ENCODE measurements at places on chromosomes 16 and 17.

DNA sequence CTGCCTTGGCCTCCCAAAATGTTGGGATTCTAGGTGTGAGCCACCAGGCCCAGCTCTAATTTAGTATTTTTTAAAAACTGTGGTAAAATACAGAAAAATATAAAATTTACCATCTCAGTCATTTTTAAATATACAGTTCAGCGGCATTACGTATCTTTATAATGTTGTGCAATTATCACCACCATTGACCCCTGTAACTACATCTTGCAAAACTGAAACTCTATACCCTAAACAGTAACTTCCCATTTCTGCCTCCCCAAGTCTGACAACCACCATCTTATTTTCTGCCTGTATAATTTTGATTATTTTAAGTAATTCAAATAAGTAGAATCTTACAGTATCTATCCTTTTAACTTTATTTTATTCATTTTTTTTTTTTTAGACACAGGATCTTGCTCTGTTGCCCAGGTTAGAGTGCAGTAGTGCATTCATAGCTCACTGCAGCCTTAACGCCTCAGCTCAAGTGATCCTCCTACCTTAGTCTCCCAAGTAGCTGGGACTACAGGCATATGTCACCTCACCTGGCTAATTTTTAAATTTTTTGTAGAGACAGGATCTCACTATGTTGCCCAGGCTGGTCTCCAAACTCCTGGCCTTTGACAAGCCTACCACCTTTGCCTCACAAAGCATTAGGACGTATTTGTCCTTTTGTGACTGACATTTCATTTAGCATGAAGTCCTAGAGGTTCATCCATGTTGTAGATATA lies 10.9 kb upstream of the GGA2 start:
- DNase-seq: no peak

GRCh38 chr16:67703626-67704025 lies 15.5 kb downstream of the GFOD2 start:
- DNase-seq: no peak

GRCh38 chr16:17641990-17642389 lies 171.2 kb upstream of the XYLT1 start:
- DNase-seq: no peak

DNA sequence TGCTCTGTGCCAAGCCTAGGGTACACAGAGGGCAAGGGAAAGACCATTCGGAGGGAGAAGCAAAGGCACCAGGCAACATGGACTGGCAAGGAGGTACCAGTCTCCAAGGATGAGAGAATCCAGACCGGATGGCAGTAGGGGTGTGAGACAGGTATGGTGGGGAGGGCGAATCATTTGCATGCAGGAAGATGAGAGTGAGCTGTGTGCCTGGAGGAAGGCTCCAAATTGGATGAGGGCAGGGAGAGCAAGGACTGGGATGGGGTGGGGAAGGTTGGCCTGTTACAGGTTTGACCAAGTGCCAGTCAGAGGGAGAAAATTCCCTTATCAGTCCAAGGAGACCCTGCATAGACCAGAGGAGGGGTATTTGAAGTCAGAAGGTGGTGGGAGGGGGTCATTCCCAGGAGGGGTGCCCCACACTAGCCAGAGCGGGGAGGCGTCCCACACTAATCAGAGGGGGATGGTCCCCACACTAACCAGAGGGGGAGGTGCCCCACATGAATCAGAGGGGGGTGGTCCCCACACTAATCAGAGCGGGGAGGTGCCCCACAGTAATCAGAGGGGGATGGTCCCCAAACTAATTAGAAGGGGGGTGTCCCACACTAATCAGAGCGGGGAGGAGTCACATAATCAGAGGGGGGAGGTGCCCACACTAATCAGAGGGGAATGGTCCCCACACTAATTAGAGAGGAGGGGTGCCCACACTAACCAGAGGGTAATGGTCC lies 737 bp downstream of the CANT1 start:
- DNase-seq: no peak

DNA sequence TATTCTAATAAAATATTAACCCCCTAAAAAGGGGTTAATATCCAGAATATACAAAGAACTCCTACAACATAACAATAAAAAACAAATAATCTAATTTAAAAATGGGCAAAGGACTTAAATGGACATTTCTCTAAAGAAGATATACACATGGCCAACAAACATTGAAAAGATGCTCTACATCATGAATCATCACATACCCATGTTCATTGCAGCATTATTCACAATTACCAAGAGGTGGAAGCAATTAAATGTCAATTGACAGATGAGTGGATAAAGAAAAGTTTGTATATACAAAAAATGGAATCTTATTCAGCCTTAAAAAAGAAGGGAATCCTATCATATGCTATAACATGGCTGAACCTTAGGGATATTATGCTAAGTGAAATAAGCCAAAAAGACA lies 36.8 kb downstream of the CPD start:
- peak; percentile 20 for DNase-seq

GRCh38 chr16:81148277-81148676 lies 52.1 kb upstream of the GCSH start:
- no peak for DNase-seq

DNA sequence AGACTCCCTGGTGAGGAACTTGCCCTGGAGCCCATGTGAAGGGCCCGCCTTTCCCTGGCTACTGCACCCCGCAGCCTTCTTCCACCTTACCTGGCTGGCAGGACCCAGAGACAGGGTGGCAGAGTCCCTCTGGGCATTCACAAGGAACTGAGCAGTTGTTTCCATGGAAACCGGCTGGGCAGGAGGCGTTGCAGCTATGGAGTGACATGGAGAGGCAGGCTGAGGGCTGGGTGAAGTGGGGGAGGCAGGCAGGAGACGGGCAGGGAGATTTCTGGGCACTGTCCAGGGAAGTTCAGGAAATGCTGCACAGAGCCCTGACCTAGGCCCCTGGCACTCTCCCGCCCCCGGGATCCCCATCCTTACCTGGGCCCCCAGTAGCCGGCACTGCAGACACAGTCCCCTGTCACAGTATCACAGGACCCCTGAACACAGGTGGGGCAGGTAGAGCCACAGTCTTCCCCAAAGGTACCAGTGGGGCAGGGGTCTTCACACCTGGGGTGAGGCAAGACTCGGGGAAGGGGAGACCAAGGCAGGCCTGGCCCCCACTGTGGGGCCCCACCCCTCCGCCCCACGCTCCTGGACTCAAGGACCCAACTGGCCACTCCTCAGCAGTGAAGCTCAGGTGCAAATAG lies 5.9 kb downstream of the SCARF1 start:
- no peak for DNase-seq

GRCh38 chr16:84085773-84086172 lies 31.0 kb downstream of the MBTPS1 start:
- no peak for DNase-seq

- no peak for DNase-seq
These were observed 5.6 kb upstream of the SPATA20 start for GRCh38 chr17:50541402-50541715.

DNA sequence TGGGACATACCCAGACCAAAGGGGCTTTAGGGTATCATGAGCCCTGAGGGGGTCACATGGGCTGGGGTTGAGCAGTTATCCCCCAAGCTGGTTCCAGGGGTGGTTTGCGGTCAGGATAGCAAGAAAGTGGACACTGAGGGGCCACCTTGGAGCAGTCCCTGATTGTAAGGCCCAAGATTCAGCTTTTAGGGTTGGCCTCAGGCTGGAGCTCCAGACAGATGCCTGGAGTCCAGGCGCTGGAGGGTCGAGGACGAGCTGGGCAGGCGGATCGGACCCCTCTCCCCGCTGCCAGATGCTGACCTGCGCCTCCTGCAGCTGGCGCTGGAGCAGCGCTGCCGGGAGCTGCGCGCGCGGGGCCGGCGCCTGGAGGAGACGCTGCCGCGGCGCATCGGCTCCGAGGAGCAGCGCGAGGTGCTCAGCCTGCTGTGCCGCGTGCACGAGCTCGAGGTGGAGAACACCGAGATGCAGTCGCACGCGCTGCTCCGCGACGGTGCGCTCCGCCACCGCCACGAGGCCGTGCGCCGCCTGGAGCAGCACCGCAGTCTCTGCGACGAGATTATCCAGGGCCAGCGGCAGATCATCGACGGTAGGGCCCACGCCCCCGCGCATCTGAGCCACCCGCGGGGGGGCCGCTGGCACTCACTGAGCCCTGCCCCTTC lies 10.0 kb downstream of the BTBD17 start:
- no peak for DNase-seq

DNA sequence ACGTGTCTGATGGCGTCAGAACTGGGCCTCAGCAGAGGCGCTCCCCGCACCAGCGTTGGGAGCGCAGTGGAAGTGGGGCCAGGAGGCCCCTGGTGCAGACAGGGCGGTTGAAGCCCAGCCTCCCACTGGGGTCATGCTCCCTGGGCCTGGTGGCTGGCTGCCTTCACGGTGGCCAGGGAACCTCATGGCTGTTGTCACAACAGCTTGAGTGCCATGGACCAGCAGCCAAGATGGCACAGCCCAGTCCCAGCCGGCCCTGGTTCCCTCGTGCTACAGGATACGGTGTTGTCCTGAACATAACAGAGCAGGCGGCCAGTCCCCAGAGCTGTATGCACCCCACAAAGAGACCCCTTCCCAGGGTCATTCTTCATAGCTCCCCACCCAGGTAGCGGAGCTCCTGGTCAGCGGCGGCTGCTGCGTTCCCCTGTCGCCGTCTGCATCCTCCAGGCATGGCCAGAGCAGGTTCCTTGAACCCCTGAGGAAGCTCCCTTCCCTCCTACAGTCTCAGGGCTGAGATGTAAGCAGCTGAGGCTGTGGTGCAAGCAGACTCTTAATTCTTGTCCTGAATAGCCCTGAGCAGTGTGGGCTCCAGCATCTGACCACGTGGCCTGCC lies 29.7 kb downstream of the NME3 start:
- no peak for DNase-seq

DNA sequence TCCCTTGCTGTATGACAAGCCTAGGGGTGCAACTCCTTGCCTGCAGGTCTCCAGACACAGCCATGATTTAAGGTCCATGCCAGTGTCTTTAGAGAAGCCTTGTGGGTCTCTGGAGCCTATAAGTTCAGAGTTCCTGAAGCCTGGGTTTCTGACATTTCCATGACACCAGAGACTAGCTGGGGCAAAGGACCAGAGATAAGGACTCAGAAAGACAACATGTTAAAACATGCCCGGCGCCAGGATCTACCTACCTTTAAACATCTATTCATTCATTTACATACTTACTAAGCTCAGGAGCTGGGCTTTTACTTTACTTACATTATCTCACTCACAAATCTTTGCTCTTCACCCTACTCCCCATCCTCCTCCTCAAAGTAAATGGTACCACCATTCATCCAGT lies 1.5 kb downstream of the MRPL27 start:
- no peak for DNase-seq

- no peak for DNase-seq
These were observed 76.9 kb upstream of the CREBBP start for GRCh38 chr16:3957344-3957980.

DNA sequence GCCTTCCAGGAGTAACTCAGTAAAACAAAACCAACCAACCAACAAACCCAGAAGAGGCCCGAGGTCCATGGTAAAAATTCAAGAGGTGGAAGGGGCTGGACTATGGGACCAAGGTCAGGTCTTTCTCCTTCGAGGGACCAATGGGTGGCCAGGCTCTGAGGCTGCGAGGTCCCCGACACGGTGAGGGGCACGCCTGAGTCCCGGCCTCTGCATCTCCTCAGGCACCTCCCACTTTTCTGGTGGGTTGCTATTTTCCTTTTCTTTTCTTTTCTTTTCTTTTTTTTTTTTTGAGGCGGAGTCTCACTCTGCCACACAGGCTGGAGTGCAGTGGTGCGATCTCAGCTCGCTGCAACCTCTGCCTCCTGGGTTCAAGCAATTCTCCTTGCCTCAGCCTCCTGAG lies 18.0 kb downstream of the CD7 start:
- DNase-seq: no peak

- DNase-seq: peak; percentile 49
These were observed 5.9 kb downstream of the BAIAP2 start for GRCh38 chr17:81040791-81041337.

- DNase-seq: no peak
These were observed 7.0 kb downstream of the KNOP1 start for GRCh38 chr16:19710991-19711545.

DNA sequence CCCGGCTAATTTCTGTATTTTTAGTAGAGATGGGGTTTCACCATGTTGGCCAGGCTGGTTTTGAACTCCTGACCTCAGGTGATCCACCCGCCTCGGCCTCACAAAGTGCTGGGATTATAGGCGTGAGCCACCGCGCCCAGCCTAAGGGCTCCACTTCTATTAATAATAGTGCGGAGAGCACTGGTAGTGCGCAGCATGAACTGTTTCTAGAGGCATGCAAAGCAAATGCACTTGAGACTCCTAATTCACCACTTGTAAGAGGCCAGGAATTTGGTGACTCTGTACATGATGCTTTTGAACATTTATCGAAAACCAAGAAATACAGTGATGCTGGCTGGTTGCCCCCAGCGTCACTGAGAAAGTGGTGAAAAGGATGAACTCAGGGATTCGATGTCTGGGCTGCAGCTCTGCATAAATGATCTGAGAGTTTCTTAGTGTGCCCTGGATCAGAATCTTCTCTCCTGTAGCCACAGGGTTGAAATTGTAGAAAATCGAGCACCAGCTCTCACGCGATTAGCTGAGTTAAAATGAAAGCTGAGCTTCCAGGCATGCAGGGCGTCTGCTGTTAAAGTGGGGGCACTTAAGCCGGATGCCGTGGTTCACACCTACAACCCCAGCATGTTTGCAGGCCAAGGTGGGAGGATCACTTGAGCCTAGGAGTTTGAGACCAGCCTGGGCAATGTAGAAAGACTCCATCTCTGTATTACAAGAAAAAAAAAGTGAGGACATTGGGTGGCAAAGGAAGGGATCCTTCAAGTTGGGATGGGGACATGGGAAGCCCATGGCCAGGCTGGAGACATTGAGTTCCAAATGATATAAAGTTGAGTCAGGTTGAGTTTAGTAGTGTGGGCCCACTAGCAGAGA lies 4.8 kb downstream of the RNF213 start:
- DNase-seq: no peak

- no peak for DNase-seq
These were observed 479.1 kb downstream of the SOX9 start for GRCh38 chr17:72599891-72600290.

DNA sequence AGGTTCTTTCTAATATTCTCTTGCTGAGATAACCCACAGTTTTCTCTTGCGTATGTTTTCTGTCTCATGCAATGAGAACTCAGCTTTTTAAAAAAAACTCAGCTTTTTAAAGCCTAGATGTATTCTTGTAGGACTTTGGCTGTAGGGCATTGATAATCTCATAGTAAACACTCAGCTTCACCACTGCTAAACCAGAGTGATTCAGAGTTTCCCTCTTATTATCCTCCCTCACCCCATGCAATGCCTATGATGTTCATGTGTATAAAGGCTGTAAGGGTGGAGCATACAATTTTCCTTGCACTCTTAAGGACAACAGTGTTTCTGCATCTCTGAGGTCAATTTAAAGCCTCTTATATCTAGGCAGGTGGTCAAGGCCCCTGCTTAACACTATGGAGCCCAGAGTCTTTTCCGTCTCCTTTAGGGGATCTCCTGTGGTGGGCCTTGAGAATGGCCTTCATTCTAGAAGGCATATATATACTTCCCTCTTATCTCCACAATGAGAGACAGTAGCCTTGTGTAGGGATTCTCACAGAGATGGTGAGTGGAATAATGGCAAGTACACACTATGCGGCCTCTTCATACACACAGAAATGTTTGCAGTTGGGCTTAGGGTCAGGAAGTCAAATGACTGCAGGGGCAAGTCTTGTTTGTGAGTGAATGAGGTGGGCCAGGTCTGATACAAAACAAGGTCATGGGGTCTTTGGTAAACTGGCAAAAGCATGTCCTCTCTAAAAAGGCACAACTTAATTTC lies 279.6 kb downstream of the HS3ST3A1 start:
- no peak for DNase-seq

- peak; percentile 55 for DNase-seq
These were observed 96.9 kb downstream of the ADCY9 start for GRCh38 chr16:4019371-4019791.

Measured in fibroblast of lung (primary cell).